Ureter (tissue), 1 donor: ENCODE measurements at places on chromosomes 7 and 10. TPM values are rescaled to one million over a fixed set of nuclear protein-coding genes. Genes with fewer than 3 reads are reported as not detected.

SMO gene
- 12.5 TPM for total RNA-seq

SLC18A3 gene
- total RNA-seq: not detected

MGAM2 gene
- total RNA-seq: not detected

RASA4 gene
- total RNA-seq: 76.5 TPM

FZD1 gene
- total RNA-seq: 20.7 TPM

AGFG2 gene
- 28.0 TPM for total RNA-seq

NPS gene
- not detected for total RNA-seq

ANKRD61 gene
- total RNA-seq: not detected

GRCh38 chr7:849145-849544 lies 16.9 kb downstream of the SUN1 start:
- DNase-seq: no peak

DNA sequence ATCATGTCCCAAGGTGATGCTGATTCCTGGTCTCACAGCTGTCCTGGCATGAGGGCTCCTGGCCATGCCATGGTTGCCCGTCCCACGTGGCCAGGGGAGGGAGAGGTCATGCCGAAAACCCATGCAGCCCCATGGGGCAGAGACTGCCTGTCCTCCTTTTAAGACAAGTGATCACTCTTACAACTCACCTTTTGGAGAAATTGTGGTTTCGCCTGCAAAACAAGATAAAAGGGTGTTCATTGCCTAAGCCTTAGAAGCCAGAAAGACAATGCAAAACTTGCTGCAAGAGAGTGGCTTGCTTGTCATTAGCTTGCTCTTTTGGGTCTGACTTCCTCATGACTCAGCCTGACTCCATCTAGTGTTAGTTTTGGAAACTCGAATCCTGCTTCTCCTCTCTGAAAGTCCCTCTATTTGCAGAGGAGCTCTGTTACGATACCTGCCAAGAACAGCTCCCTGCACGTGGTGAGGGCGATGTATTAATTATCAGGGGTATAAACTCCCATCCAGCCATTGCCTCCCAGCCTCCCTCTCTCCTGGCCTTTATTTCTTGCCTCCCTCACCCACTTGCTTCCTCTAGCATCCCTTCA lies 26.7 kb downstream of the TMEM273 start:
- peak; percentile 38 for DNase-seq

DNA sequence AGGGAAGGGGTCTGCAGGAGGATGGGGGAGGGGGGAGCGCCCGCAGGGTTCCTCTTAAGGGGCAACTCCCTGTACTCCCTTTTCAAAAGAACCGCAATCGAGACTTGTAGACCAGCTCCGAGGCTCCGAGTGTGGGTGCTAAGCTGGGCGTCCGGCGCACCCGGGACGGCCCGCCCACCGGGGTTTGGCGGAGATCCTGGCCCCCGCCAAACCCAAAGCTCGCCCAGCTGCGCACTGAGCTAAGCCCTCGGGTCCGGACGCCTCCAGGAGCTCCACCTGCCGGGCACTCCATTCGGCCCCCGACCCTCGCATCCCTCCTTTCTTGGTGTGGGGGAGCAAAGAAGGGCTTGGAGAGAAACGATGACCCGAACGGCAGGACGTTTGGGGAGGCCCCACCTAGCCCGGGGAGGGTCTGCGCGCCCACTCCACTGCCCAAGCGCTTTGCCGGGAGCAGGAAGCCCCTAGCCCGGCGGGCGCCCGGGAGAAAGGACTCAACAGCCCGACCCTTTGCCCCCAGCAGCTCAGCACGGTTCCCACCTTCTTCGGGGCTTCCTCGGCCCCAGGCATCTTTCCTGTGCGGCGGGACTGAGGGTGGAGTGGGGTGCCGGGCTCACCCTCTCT lies 651 bp downstream of the AFAP1L2 start:
- no peak for DNase-seq

GRCh38 chr7:29636009-29636351 lies 72.3 kb downstream of the PRR15 start:
- DNase-seq: no peak

GRCh38 chr7:32415519-32415918 lies 74.7 kb downstream of the LSM5 start:
- DNase-seq: no peak

DNA sequence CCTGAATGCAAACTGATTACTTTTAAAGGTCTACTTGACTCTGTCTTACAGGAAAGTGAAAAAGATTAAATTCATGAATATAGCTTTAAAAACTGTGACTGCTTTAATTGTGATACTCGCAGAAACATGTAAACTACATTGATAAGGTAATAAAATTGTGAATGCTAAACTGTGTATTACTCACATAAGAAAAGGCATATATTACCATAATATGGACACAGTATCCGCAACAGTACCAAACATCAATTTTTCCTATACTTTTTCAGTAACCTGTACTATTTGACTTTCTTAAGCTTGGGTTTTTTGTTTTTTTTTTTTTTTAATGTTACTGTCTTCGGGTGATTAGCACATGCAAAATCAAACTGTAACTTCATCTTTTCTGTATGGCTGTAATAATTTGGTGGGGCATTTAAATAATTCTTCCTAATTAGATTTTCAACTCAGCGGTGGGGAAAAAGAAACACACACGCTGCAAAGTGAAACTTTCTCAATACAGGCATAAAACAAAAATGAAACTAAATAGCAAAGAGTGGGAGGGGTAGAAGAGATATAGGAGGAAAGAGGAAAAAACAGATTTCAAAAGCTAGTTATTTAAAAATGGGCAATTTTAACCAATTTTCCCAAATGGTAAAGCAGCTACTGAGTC lies 23.2 kb downstream of the NT5C3A start:
- DNase-seq: no peak

DNA sequence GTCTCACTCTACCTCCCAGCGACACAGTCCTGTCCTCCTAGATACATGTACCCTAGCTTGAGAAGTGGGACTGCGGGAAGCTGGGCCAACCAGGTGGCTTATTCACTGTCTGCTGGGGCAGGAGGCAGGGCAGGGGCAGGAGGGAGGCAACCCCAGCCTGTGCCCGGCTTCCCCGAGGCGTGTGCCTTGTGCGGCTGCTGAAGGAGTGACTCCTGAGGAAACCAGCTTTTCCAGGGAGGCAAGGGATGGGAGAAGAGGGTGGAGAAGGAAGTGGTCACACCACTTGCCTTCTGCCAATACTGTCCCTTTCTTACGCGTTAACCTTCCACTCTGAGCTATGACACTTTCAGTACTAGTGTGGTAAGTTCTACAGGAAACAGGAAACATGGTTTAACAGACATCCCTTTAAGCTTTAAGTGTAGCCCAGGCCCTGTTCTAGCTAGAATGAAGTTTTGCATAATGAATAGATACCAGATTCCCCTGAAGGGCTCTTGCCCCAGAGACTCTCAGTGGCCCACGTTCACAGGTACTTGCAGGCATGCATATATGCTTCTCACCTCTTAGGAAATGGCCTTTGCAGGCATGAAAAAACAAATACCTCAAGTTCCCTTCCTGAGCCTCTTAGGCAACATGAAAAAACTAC lies 40.6 kb downstream of the SYPL1 start:
- no peak for DNase-seq

DNA sequence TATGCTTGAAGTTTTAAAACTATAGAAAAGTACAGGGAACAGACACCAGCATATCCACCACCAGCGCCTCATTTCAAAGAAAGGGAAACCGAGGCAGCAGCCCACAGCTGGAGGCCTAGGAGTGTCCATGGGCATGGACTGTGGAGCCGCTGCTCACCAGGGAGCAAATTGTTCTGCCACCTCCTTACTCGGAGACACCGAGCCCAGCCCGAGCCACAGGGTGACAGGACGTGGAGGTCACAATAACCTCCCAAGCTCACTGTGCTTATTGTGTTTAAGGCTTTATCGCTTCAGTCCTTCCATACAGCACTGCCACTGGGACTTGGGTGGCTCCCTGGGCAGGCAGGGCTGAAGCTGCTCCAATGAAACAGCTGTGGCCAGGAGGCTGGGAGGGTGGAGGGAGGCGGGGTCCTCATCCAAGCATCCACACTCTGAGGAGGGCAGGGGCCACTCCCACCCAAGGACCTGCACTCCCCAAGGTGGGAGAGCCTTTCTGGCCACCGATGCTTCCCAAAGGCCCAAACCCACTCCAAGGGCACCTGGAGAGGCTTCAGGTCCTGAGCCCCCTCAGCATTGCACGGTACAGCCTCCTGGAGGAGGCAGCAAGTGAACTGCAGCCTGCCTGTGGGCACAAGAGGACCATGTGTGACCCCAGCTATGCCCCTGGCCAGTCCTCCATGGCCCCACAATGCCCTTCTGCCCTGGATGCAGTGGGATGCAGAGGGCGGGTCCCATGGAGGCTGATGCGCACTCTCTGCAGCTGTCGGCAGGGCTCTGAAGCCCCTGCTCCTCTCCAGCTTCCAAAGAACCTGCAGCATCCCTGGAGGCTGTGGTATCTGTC lies 38.7 kb upstream of the RET start:
- peak; percentile 26 for DNase-seq

DNA sequence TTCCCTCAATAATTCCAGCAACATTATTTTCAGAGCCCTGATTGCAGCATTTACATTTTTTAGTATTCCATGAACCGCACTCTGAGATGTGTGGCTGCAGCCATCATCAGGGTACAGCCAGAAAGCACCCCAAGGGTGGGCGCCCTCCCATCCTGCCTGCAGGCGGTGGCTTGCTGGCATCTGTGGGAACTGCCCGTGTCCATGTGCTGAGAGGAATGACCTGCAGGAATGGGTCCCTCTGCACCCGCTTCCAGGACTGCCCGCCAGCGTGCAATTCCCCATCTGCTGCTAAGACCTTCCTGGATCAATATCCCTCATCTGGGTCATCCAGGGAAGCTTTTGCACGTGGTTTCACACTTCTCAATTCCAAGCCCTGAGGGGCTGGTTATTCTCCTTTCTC lies 32.8 kb upstream of the NUB1 start:
- DNase-seq: no peak

- DNase-seq: no peak
These were observed 89.1 kb upstream of the ADO start for GRCh38 chr10:62715383-62715782.

DNA sequence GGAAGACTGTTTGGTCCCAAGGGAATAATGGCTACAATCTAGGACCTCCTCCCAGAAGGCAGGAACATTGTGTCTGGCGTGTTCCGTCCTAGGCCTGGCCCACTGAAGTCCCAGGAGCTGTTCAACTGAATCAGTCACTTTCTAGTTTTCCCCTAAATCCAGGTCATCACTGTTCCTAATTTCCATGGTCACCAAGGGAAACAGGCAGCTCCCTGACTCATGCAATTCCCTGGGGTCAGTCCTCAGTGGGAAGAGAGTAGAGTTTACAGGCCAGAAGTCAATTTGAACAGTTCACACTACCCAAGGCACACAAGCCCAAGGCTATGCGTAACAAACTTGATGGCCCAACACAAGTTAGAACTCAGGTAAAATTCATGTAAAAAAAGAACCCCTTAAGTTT lies 44.0 kb downstream of the CREB3L2 start:
- DNase-seq: no peak

DNA sequence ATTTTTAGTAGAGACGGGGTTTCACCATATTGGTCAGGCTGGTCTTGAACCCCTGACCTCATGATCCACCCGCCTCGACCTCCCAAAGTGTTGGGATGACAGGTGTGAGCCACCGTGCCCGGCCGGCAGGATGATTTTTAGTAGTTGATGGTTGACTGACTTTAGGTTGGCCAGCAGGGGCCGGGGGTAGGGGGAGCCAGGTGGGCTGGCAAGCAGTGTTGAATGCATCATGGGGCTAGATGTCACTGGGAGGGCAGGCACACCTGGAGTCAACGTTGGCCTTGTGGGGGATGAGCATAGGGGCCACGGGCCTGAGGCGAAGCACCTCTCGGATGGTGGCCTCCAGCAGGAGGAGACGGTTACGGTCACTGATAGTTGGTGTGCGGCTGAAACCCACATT lies 5.0 kb downstream of the CYP17A1 start:
- DNase-seq: no peak

DNA sequence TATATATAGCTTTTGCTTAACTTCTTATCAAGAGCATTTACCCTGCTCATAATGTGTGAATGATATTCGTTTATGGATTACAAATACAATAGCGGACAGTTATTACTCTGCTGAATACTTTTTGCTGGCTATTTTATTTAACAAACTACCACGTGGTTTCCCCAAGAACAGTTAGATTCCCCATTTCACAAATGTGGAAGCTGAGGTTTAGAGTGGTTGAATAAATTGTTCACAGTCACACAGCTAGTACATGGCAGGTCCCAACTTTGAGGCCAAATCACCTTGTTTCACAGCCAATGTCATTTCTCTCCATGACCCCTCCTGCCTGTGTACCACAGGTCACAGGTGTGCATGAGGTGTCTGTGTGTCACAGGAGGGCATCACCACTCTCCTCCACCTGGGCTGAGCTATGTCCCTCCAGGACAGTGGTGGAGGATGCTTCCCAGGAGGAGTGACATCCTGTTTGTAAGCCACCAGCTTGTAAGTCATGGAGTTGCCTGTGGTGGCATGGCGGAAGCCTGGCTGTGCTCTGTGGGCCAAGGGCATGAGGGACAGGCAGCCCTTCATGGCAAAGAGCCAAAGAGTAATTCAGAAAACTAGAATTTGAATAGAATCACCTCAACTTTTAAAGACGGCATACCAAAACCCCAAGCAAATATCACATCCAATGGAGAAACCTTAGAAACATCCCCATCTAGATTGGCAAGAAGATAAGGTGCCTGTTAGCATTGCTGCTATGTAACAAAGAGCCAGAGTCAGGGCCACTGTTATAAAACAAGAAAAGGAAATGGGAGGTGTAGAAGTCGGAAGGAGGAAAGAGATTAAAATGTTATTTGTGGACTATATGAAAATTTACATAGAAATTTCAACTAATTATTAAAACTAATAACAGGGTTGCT lies 51.9 kb downstream of the AOC1 start:
- DNase-seq: no peak

GRCh38 chr10:59803714-59804113 lies 50.5 kb upstream of the MRLN start:
- DNase-seq: no peak
